ENCODE measurements at places on chromosomes 3 and 15. TPM values are rescaled to one million over a fixed set of nuclear protein-coding genes. Genes with fewer than 3 reads are reported as not detected.
A peak's percentile ranks its signal among the peaks of the same experiment; 100 is the strongest.

Gene TP63
- not detected for polyA plus RNA-seq

Gene CCR4
- polyA plus RNA-seq = not detected

DNA sequence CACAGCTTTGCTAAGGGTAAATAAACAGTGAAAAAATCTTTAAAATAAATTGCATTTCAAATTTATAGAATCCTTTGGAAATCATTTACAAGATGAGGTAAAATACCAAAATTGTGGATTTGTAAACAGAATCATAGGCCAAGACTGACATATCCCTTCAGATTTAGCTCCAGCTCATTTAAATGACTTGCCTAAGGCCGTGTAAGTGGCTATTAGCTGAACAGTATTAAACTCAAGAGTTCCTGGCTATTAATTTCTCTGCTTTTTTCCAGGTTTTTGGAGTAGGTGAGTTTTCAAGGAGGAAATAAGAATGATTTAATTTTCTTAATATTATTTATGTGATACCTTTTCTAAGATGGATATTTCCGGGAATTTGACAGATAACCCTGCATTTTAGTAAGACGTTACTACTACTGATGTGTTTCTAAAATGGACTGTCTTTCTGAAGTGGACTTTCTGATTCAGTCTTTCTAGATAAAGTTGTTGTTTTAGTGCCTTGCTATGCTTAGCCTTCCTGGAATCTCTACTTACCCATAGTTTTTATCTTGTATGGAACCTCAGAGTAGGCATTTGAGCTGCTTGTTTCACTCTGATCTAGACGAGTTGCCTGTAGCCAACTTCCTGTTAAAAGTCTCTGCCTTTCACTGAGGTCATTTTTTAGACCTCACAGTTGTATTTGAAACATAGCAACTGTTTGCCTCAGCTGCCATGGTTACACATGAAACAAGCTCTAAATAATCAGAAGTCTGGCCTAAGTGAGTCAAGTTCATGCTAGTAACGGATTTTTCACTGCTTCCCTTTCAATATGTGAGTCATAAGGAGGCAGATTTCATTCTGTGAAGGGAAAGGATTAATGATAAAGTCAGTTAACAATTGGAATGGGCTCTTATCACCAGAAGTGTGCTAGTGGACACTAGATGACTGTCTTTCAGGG, 127.0 kb downstream of the KLHL25 start:
- peak; percentile 99 for DNase-seq

DNA sequence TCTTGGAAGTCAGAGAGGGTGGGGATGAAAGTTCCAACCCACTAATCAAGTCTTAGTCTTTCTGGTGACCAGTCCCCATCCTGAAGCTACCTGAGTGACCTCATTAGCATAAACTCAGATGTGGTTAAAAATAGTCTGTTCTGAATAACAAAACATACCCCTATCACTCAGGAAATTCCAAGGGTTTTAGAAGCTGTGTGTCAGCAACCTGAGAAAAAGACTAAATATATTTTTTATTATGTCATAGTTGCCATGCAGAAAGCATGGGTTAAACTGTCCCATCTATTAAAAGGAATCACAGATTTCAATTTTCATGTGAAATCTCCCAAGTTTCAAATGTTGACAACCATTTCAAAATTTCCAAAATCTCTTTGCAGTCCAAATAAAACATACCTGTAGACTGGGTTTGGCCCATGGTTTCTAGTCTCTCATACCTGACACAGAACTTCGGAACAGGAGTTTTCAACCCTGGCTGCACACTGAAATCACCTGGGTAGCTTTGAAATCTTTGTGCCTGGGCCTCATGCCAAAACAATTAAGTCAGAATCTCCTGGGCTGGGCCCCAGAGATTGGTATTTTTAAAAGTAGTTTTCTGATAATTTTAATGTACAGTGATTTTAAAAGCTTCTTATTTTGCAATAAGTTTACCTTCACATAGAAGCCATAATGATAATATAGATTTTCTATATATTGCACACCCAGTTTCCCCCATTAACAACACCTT, 476.3 kb downstream of the RBMS3 start:
- DNase-seq = peak; percentile 77

DNA sequence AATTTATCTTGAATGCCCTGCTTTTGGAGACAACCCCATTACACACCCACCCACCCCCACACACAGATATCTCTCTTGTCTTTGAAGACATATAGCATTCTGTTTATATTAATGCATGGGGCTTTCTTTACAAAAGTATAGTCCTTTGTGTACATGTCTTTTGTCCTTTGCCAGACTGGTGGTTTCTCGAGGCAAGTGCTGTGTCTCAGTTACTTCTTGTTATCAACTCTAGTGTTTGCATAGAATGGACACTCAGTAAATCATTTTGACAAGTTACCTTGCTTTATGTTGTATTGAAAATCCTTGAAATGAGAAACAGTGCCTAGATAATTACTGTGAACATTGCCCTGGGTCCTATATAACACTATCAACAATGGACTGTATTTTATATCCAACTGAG, 33.9 kb downstream of the KBTBD8 start:
- no peak for DNase-seq

Gene TLNRD1
- polyA plus RNA-seq = 17.8 TPM

DNA sequence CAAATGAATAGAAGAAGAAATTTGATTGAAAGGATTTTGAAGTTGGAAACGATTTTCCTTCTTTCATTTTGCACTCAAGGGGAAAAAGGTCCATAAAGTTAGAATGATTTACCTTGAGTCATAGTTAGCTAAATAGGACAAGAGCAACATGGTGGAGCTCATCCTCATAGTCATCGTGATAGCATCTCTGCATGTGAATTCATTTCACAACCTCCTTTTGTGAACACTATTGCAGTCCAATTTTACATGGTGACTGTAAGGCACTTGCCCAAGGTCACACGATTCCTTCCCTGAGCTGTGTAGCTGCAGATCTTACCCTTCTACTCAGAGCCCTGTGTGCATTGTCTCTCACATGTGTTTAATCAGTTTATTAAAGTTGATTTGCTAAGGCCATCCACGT, 359.8 kb upstream of the C2CD4B start:
- no peak for DNase-seq

DNA sequence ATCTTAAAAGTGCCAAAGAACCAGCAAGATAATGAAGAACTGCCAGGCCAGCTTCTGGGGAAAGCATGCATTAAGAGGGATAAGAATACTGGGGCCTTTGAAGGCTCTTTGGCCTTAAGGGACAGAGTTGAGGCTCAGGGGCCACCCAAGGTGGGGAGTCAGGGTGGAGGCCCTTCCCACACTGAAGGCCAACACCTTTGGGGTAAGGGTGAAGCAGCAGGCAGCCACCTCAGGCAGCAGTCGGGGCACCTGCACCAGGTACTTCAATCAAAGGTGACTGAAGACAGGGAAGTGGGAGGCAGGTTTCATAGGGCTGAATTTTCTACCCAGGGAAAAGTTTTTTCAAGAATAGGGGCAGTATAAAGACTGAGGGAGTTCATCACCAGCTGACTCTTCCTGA, 87.7 kb upstream of the KLF13 start:
- DNase-seq = no peak

Gene LPCAT4
- polyA plus RNA-seq = 51.3 TPM

DNA sequence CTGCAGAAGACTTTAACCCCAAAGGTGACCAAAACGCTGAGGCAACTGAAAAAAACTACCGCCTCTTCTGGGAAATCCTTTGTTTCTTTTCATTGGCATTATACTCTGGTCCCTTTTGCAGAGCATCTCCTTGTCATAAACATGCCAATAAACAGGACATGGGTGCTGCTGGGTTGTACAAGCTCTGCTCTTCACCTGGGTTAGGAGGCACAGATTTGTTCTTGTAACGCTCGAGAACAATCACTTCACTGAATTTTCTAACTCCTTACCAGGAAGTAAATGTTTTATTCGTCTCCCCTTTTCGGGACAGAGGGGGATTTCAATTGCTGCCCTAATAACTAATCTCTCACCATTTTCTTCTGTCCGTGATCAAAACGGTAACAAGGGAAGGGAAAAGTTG, 1.3 kb downstream of the PLCH1 start:
- peak; percentile 6 for DNase-seq

DNA sequence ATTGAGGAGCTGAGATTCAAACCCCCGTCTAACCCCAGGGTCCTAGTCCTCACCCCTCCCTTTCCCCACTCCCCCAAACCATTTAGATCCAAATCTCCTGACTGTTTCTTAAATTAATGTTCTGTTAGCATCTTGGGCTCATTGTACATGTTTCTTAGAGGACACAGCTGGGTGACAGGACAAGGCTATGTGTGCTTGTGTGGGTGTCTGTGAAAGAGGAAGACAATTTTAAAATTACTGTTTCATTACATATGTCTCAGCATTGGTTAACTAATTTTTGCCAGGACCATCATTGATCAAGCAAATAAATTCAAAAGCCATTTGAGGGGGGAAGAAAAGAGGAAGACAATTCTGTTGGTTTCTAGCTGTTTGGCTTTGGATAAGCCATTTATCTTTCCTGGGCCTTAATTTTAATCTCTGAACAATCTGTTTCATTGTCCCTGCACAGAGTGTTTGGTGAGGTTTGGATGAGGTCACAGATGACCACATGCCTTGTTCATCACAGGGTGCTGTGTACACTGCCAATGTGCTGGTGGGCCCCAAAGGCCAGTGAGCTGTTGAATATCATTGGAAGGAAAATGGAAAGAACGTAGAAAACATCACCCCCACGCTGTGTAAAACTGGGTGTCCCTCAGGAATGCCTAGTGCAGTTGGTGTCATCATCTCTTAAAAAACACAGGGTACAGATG, 51.9 kb downstream of the RPLP1 start:
- DNase-seq = no peak

Gene SMAD3
- 53.4 TPM for polyA plus RNA-seq

Gene THOC7
- polyA plus RNA-seq = 11.6 TPM

DNA sequence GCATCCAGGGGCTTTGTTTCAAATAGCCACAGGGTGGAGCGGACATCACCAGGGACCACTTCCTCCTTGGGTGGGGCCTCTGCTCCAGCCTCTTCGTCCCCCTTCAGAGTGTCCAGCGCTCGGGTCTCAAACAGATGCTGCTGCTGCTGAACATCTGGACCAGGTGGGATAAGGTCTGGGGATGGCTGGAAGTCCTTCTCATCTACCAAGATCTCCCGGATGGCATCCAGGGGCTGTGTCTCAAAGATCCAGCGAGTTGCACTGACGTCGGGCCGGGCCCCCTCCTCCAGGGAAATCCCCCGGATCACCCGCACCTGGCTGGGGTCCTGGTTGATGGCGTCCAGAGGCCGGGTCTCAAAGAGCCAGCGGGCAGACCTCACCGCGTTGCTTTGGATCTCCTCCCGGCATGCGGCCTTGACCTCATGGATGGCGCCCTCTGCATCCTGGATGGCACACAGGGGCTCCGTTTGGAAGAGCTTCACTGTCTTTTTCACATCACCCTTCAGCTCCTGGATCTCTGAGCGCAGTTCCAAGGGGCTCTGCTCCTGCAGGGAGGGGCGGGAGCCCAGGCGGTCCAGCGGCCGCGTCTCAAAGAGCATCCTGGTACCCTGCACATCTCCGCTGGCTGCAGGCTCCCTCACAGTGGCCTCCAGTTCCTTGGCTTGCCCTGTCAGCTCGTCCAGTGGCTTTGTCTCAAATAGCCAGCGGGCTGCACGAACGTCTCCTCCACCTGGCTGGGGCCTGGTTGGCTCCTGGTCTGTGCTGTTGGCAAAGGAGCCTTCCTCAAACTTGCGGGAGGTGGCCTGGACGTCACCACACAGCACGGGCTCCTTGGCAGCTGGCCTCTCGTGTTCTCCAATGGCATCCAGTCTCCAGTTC, 3.9 kb downstream of the XIRP1 start:
- DNase-seq = no peak

Gene HIGD2B
- polyA plus RNA-seq = not detected

- no peak for DNase-seq
Observed at GRCh38 chr15:91992945-91993344, 139.4 kb downstream of the SLCO3A1 start.
